ENCODE measurements at places on chromosomes 4 and X. TPM values are rescaled to one million over a fixed set of nuclear protein-coding genes. Genes with fewer than 3 reads are reported as not detected.

The SH3RF1 gene
- 0.10 TPM for total RNA-seq

The RPL34 gene
- total RNA-seq, result 1,879 TPM

The AMBN gene
- not detected for total RNA-seq

The MAGEB17 gene
- total RNA-seq, result not detected

All from activated naive CD4-positive, alpha-beta T cell treated with anti-CD3 and anti-CD28 coated beads, Interleukin-2, amount 10 ng/mL, durations not matched to agents 5 hours and 36 hours (primary cell).